ENCODE measurements at places on chromosomes 2 and 18.

GRCh38 chr2:169509298-169509885 lies at the start of gene KLHL41:
Gene KLHL41 (plus strand): TSS chr2:169509702. CDS start chr2:169509779, 77 bp downstream.
- no peak within 1 kb of the TSS for H3K27ac ChIP-seq
- no peaks in the 10 kb centered on the region for H3K27me3 ChIP-seq
- H3K36me3 ChIP-seq = peaks cover 4% of the 10 kb centered on the region
- DNase-seq = no peak
- H3K4me1 ChIP-seq = no peaks in the 10 kb centered on the region

DNA sequence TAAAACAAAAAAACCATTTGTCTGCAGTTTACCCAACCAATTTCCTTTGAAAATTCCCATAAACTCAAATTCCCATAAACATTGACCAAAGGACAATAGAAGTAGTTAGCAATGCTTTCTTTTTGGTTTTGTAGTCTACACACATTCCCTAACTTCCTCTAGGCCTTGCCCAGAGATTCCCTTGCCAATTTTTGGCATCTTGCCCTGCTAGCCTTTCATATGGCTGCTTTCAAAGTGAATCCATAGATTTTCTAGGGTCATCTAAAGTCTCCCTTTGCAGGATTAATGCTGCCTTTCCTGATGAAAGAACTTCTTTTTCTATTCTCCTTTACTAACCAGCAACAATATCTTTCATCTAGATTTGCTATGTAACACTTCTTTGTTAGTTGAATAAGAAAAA lies 33.4 kb downstream of the THSD7B start:
- no peak for DNase-seq
- H3K4me1 ChIP-seq = no peaks in the 10 kb centered on the region
- no peak overlapping the region for H3K4me3 ChIP-seq
- H3K27me3 ChIP-seq = no peaks in the 10 kb centered on the region

DNA sequence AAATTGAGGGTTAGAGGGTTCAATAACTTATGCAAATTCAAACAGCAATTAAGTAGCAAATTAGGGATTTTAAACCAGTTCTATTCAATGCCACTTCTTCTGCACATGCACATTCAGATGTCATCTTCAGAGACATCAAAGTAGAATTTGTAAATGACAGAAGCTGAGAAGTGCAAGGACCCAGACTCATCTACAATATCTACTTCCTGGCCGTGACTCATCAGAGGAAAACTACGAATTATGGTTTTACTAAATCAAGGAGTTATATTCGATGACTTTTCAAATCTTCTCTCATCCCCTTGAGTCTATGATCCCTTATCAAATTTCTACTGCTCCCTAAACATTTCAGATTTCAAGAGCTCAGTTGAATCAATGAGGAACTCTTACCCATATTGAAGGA lies 20.0 kb upstream of the STAT4 start:
- no peak overlapping the region for H3K27ac ChIP-seq
- no peak overlapping the region for H3K4me3 ChIP-seq
- DNase-seq = no peak
- H3K27me3 ChIP-seq = no peaks in the 10 kb centered on the region

DNA sequence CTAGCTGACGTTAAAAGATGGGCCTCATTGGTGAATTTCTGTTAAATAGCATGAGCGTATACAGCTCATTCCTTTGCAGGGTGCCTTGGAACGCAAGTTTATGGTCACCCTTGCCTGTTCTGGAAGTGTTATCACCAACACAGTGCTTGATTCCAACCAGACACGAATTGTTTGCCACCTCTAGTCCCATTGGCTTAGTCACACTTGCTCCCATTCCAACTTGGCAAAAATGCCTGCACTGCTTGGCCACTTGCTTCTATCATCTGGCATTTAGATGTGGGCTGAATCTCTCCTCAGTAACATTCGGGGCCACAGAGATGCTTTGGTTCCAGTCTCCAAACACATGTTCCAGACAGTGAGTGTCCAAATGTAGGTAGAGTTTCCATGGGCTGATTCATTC lies 27.5 kb upstream of the ACVR1 start:
- H3K27me3 ChIP-seq = no peaks in the 10 kb centered on the region
- DNase-seq = no peak
- H3K36me3 ChIP-seq = no peaks in the 10 kb centered on the region
- no peak overlapping the region for H3K27ac ChIP-seq
- H3K4me3 ChIP-seq = no peak overlapping the region

- no peak overlapping the region for H3K27ac ChIP-seq
- DNase-seq = peak; percentile 11
- H3K36me3 ChIP-seq = peaks cover 14% of the 10 kb centered on the region
- H3K27me3 ChIP-seq = no peaks in the 10 kb centered on the region
- peaks cover 40% of the 10 kb centered on the region for H3K4me1 ChIP-seq
These were observed 49.5 kb upstream of the TBC1D8 start for GRCh38 chr2:101200676-101201075.
